ENCODE measurements at places on chromosomes 6 and 20.

- no peak for DNase-seq
Observed at GRCh38 chr6:43575105-43575771, 600 bp downstream of the XPO5 start.

GRCh38 chr6:139251045-139251690, 40.6 kb downstream of the TXLNB start:
- no peak for DNase-seq

- no peak for DNase-seq
Observed at GRCh38 chr20:31860390-31861134, 9.8 kb downstream of the DUSP15 start.

- no peak for DNase-seq
Observed at GRCh38 chr20:23114018-23114417, 27.9 kb upstream of the CD93 start.

DNA sequence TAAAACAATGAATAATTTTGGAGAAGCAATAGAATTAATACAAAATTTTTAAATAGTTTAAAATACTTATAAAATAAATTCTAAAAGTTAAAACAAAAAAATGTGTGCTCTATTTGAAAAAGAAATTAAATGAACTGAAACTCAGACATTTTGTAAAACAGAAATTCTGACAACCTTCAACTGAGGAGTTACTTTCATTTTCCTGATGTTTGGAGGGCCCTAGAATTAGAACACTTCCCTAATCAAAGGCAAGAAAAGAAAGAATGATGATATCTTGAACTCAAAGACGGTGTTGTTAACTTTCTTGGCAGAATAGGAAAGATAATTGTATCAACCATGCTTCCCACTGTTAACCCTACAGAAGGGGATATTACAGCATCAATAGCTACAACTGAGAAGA, 27.9 kb downstream of the SNX14 start:
- DNase-seq = no peak
